HepG2 (cell line): ENCODE measurements at places on chromosomes 3 and 15. TPM values are rescaled to one million over a fixed set of nuclear protein-coding genes. Genes with fewer than 3 reads are reported as not detected.

GRK7 gene
- total RNA-seq = not detected in 2 replicates

ADGRG7 gene
- total RNA-seq = not detected in 2 replicates

SPRED1 gene
- 9.4 and 9.6 TPM in 2 replicates for total RNA-seq

GPR27 gene
- total RNA-seq = not detected in 2 replicates

HRG gene
- 0.11 TPM in 1 of 2 replicates, not detected in the other for total RNA-seq

AQP9 gene
- total RNA-seq = not detected in 2 replicates

PRSS50 gene
- not detected in 2 replicates for total RNA-seq

ERICH6 gene
- total RNA-seq = not detected in 2 replicates

NOX5 gene
- total RNA-seq = not detected in 2 replicates

COLQ gene
- total RNA-seq = 0.31 TPM in 1 of 2 replicates, not detected in the other

KLF15 gene
- 5.4 and 7.8 TPM in 2 replicates for total RNA-seq

NEK10 gene
- total RNA-seq = 14.2 and 15.0 TPM in 2 replicates

B3GALNT1 gene
- total RNA-seq = not detected in 2 replicates

ALPK3 gene
- total RNA-seq = 0.03 and 0.04 TPM in 2 replicates

C3orf22 gene
- not detected in 2 replicates for total RNA-seq

TMC3 gene
- total RNA-seq = not detected in 2 replicates

NUSAP1 gene
- total RNA-seq = 106 and 162 TPM in 2 replicates

C3orf85 gene
- total RNA-seq = not detected in 2 replicates

CERS3 gene
- not detected in 2 replicates for total RNA-seq

IQCB1 gene
- 41.4 and 44.8 TPM in 2 replicates for total RNA-seq

NR2E3 gene
- total RNA-seq = not detected in 2 replicates

CPA3 gene
- total RNA-seq = not detected in 2 replicates

NTRK3 gene
- not detected in 2 replicates for total RNA-seq

CCDC39 gene
- not detected in 2 replicates for total RNA-seq

CCDC54 gene
- total RNA-seq = not detected in 2 replicates

PYDC2 gene
- total RNA-seq = not detected in 2 replicates

CCDC80 gene
- not detected in 2 replicates for total RNA-seq

CYP1A2 gene
- total RNA-seq = not detected in 2 replicates

CHCHD6 gene
- total RNA-seq = 20.3 and 24.8 TPM in 2 replicates

TF gene
- 4,983 and 10,074 TPM in 2 replicates for total RNA-seq

SAMMSON gene
- not detected in 2 replicates for total RNA-seq

DUOXA1 gene
- total RNA-seq = not detected in 2 replicates

ZDHHC23 gene
- 7.8 and 8.8 TPM in 2 replicates for total RNA-seq

ITIH3 gene
- 38.9 and 105 TPM in 2 replicates for total RNA-seq

REC114 gene
- not detected in 2 replicates for total RNA-seq

STARD9 gene
- 2.7 and 5.3 TPM in 2 replicates for total RNA-seq

SLC22A14 gene
- not detected in 2 replicates for total RNA-seq

CNTN3 gene
- not detected in 2 replicates for total RNA-seq

ACSBG1 gene
- total RNA-seq = 0.35 and 0.97 TPM in 2 replicates

ZBED2 gene
- total RNA-seq = 0.04 TPM in 1 of 2 replicates, not detected in the other
